ENCODE measurements at places on chromosomes 16 and 17. TPM values are rescaled to one million over a fixed set of nuclear protein-coding genes. Genes with fewer than 3 reads are reported as not detected.

DNA sequence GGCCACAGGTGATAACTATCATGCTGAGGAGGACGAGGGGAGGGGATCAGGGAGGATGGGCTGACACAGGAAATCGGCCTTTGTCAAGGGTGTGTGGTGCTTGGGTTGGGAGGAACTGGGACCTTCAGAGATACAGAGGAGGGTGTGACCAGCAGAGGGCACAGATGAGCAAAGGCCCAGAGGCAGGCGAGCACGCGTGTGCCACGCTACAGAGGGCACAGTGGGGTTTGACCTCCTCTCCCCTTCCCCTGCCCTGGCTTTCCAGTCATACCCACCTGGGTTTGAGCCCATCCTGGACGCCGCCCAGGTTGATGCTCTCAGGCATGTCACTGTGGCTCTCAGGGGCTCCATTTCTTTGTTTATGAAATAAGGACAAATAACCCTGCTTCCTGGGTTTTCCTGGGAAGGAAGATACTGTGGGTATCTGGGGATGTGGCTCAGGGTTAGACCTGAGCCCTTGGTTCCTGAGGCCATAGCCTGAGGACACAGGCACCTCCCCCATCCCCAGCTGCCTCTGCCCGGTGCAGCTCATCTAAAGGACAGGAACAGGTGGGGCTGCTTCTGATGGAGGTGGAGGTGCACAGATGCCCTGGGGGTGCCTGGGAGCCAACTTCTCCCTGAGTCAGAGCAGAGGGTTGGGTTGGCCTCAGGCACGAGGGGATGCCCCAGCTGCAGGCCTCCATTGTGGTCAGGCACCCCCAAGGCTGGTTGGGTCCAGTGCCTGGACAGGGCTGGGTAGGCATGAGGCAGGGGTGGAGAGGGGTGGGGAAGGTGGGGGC, 51.8 kb downstream of the BEAN1 start:
- peak; percentile 83 for DNase-seq

DNA sequence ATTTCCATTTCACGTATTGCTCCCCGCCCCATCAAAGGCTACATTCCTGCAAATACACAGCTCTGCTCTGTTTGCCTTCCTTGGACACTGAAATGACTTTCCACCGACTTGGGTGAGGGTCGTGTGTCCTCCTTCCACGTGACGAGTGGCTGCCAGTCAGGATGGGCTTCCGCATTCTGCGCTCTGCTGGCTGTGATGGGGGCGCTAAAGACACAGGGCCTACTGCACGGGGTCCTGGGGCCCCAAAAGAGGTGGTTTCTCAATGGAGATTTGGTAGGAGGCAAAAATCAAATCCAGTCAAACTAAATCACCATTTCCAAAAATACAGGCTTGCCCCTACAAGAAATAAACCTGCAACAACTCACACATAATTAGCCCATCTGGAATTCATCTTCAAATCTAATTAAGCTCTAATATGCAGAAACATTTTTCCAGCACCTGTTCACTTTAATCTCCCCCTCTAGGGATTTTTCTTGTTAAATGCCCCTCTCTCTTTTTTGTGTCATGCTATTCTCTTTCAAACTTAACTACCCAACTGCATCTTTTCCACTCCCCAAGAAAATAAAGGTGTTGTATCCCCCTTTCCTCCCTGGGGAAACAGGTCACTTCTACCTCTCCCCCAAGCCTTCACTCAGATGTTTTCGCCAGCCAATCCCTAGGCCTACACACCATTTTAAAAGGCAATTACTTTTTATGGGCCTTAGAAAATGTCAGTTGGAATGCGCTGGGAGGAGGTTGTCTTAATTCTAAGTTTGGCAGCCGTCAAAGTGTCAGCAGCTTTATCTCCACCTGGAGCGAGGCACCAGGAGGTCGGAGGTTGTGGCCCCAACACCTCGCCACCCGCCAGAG, 21.9 kb upstream of the FAAP100 start:
- no peak for DNase-seq

GRCh38 chr16:53991754-53992378, 287.9 kb downstream of the FTO start:
- DNase-seq: no peak

Gene TBC1D3I
- total RNA-seq: 0.20 TPM

Gene FOXO3B
- total RNA-seq: 1.0 TPM

Gene DDX52
- total RNA-seq: 14.6 TPM

Data from left ventricle myocardium superior (tissue), 1 donor.